ENCODE measurements at places on chromosomes 1 and 21.

- DNase-seq, result no peak
These were observed 617 bp upstream of the ADGRL2 start for GRCh38 chr1:81799939-81800694.

GRCh38 chr1:115630342-115630741 is 11.4 kb upstream of the VANGL1 start:
- DNase-seq, result no peak

DNA sequence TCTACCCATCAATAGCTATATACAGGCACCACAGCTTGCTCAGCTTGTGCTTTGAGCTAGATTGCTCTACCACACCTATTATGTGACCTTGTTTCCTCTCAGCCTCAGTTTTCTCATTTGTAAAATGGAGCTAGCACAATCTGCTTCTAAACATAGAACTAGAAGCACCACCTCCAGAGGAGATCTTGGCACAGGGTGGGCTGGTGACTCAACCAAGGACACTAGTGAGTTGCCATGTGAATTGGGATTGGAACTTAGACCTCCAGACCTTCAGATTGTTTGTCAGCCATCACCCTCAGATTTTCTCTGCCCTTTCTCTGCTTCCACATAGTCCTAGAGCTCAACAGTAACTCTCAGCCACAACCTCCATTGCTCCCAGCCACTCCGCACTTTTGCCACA is 3.0 kb upstream of the MACO1 start:
- DNase-seq, result no peak

DNA sequence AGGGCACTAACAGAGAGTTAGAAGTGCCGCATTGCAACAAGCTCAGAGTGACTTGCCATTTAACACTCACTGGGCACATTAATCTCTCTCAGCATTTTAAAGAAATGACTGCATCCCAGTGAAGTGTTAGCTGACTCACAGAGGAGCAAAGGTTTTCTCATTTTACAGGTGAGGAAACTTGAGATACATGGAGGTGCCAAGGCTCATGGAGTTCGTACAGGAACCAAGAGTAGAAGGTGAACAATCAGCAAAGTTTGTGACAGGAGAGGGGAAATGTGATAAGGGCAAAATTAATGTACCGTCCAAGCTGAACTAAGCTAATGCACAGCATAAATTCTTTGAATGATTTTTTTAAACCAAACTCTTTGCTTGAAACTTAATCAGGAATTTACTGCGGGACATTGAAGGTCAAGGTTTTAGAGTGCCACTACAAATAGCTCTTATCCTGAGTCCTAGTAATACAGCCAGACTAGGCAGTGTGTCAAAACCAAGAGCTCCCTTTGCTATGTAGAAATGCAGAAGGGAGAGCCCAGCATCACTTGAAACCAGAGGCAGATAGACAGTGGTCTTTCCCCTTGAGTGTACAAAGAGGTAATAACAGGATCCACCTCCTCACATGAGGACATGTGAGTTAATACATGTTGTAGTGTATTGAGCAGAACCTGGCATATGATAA is 22.4 kb upstream of the NTPCR start:
- DNase-seq, result no peak

DNA sequence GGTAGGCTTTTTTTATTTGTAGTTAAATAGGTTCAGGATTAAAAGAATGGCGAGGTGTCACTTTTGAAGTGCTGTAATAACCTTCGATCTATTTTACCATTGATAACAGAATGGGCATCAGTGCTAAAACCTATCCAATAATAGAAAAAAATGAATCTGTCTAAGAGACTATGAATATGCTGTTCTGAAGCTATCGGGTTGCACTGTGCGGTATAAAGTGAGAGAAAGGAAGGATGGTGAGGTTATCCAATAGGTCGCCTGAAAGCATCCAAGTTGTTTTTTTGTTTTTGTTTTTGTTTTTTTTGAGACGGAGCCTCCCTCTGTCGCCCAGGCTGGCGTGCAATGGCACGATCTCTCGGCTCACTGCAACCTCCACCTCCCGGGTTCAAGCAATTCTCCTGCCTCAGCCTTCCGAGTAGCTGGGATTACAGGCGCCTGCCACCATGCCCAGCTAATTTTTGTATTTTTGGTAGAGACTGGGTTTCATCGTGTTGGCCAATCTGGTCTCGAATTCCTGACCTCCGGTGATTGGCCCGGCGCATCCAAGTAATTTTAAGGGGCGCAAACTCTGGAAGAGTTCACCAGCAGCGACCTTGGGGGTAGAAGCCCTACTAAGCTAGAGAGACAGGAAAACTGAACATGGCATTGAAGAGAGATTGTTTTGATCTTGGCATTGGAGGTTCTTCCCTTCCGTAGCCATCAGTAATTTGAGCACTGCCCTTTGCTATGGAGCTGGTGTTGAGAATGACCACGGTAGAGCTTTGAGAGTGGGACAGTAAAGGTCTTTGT is 8.7 kb upstream of the MDM4 start:
- no peak for DNase-seq

DNA sequence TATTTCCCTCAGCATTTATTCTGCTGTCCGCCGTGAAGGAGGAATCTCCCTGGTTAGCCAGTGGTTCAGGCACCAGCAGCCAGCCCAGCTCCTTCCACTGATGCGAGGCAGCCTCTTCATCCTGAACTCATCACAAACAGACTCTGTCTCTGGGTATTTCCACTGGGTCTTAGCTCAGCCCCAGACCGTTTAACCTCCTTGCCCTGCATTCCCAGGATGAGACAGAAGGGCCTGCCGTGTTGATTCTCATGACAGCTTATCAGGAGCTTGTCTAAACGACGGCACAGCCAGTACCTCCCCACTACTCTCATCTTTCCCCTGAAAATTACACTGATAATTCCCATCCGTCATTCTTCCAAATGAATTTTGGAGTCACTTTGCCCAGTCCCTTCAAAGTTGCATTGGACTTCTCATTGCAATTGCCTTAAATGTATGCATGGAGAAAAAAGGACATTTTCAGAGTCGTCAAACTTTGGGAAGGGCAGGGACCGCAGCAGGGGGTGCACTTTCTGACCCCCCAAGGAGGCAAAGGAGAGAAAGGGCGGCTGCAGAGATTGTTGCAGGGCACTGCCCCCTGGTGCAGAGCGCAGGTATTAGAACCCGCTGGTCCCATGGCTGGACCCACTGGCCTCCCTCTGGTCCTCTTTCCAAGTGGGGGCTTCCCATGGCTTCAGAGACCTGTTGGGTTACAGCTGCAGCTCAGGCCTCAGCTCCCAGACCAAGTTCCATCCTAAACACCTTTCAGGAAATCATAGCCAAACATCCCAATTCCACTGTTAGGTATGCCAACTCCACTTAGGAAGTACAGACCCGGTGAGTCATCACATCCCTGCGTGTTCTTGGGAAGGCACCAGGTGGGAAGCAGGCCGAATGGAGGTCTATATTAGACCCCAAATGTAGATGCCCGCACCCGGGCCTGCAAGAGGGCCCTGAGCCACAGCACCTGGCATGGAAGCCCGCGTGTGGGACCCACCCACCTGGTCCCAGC is 3.7 kb upstream of the MEGF6 start:
- no peak for DNase-seq

- DNase-seq, result no peak
These were observed 21.2 kb upstream of the EDEM3 start for GRCh38 chr1:184775885-184776284.

DNA sequence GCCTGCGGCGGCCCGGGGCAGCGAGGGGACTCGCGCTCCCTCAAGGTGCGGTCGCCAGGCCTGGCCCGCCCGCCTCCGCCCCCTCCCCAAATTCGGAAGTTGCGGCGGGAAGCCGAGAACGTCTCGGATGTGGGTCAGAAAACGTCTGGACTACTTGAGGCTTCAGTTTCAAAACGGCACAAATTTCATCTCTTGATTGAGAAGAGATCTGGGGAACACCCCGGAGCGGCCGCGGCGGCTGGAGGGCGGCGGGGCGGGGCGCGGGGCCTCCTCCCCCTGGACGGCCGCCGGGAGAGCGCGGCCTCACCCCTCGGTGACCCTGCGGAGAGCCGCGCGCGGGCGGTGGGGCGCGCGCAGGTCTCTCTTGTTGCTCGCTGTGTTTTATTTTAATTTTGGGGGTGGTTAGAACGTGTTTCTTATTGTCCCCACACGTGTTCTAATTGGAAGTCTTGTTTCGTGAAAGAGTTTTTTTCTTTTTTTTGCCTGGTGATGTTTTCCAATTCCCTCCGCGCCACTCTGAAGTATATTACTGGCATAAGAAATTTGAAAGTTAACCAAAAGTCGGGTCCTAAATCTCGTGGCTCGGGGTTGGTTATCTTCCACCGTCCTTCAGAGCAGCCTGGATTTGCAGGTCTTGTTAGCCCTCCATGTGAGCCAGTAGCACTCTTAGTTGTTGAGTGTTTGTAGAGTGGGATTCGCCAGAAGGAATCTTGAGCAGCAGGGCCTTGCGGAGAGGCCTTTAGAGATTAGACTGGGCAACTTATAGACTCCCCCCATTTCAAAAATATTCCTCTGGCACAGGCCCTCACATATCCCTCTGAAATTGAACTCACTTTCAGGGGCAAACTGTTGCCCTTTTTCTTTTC is 749 bp downstream of the PCBP3 start:
- DNase-seq, result no peak

DNA sequence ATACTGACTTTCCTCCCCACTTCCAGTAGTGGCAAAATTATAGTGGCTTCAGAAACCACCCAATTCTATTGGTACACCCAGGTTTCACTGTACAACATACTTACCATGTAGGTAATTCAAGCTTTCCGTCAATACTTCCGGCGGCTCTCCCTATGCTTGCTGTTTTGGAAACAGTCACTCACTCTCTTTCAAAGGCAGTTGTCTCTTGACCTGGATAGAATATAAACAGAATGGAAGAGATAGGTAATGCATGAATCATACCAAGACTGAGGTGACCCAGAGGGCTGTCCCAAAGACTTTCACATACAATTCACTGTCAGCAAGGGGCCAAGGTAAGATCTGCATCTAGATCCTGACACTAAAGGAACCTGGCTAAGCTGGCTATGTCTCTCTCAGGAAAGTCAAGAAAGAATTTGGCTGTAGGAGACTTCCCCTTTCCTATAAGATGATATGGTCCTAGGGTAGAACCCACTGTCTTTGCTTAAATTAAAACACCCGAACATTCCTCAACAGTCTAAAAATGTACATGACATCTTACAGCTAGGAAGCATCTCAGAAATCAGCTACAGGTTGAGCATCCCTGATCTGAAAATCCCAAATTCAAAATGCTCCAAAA is 59.6 kb downstream of the LUZP1 start:
- DNase-seq, result no peak

DNA sequence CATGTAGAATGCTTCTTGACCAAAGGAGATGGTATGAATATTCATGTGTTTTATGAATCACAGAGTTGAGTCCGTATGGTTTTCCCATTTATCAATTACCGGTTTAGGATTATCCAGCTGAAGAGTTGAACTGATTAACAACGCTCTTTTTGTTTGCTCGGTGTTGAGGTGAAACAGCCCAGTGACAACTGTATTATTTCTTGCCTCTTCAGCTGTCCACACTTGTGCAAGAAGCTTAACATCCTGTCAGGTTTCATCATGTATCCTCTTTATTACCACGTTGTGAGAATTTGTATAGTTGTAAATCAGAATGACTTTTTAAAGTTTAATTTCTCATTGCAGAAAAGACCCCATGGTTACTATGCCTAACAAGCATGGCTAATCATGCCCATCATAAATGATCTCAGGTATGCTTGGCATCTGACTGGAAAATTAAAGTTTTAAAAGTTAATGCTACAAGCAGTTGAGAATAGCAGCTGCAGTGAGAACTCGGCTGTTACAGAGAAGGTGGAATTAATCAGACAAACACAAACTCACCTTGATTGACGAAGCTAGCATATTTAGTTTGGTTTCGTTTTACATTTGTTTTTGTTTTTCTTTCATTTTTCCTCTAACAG is 563.2 kb upstream of the ADGRL2 start:
- no peak for DNase-seq

GRCh38 chr1:66220477-66220876 is 313.5 kb upstream of the SGIP1 start:
- no peak for DNase-seq

DNA sequence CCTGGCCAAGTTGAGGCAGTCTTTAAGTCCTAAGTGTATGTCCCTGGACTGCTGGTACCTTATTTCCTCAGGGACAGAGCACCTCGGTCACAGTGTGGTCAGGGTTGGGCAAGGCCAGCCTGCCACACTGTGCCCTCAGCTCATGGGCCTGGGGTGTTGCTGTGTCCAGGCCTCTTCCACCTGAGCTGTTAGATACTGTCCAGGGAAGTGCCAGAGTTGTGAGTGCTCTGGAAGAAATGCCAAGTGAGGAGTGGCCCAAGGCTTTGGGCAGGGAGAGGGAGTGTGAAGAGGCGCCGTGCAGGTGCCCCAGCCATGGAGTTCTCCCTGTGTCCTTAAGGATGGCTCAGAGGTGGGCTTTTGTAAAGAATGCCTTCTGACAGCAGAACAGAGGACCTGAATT is 15.3 kb downstream of the URB2 start:
- DNase-seq, result no peak

- DNase-seq, result no peak
These were observed 31.5 kb downstream of the PHC2 start for GRCh38 chr1:33399375-33399774.

GRCh38 chr21:34545079-34545884 is 33.3 kb upstream of the KCNE1 start:
- no peak for DNase-seq

GRCh38 chr1:218518216-218518740 is 173.1 kb downstream of the TGFB2 start:
- DNase-seq, result no peak

DNA sequence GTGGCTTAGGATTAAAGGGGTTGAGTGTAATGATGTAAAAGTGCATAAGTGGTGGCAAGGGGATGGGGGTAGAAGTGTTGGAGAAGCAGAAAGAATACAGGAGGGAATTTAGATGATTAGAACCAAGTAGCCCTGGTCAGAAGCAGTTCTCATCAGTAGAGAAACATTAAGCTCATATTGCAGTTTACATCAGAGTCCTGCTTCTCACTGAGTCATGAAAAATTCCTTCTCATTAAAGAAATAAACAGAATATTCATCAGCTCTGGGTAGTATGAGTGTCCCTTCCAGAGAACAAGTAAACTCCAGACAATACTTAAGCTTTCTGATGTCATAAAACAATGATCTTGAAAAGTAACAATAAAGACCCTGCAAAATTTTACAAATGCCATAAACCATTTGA is 36.5 kb downstream of the LRRIQ3 start:
- DNase-seq, result no peak

DNA sequence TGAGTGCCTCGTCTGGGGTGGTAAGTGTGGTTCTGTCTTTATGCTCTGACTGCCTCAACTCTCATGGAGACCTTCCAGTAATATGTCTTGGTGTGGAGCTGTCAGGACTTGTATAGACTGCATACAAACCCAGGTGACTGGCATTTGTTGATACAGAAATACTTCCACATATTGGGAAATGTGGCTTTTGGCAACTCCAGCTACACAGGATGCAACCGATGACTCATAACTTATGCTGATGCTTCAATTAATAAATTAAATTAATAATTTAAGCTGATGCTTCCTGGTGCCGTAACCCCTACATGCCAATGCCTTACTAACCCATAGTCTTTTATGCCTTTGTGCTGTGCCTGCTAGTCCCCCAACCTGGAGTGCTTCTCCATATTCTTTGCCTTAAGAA is 72.3 kb upstream of the ARTN start:
- DNase-seq, result no peak

DNA sequence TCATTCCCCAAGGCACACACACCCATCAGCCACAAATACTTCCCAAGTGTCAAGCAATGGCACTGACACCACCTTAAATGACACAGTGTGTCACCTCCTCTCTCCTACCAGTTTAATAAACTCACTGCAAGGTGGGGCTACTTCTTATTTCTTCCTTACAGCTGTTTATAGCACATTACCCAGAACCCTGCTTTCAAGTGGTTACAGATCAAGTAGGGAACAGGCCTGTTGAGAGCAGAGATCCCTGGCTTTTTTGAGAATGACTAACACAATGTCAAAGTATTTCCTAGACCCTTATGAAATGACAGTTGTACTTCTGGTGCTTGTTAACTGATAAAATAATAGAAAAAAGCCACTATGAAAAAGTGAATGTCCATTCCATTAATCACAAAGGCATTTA is 19.8 kb downstream of the ZBTB17 start:
- no peak for DNase-seq
